Activated CD4-positive, alpha-beta T cell treated with anti-CD3 and anti-CD28 coated beads for 48 hours (primary cell): ENCODE measurements at places on chromosomes 3 and 15.

GRCh38 chr15:73464602-73465001, 21.6 kb downstream of the REC114 start:
- DNase-seq = no peak

- DNase-seq = no peak
Observed at GRCh38 chr15:72136170-72137051, 18.2 kb downstream of the SENP8 start.

DNA sequence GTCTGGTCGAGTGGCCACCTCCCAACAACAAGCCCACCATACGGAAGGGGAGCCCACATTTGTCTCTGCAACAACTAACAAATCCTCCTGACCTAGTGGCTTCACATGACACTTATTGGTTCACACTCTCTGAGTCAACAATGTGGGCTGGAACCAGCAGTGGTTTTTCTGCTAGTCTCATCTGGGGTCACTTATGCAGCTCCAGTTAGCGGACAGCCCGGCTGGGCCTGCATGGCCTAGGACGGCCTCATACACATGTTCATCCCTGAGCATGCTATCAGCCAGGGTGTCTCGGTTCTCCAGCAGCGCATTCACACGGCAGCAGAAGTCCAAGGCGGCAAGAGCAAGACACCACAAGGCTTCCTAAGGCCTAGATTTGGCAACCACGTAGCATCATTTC, 281.7 kb downstream of the XXYLT1 start:
- DNase-seq = no peak

- no peak for DNase-seq
Observed at GRCh38 chr15:62164014-62164395, 1.1 kb downstream of the C2CD4B start.

GRCh38 chr3:171049861-171050444, 23.4 kb upstream of the SLC2A2 start:
- peak; percentile 61 for DNase-seq

- no peak for DNase-seq
Observed at GRCh38 chr15:101250873-101251829, 697 bp downstream of the CHSY1 start.

DNA sequence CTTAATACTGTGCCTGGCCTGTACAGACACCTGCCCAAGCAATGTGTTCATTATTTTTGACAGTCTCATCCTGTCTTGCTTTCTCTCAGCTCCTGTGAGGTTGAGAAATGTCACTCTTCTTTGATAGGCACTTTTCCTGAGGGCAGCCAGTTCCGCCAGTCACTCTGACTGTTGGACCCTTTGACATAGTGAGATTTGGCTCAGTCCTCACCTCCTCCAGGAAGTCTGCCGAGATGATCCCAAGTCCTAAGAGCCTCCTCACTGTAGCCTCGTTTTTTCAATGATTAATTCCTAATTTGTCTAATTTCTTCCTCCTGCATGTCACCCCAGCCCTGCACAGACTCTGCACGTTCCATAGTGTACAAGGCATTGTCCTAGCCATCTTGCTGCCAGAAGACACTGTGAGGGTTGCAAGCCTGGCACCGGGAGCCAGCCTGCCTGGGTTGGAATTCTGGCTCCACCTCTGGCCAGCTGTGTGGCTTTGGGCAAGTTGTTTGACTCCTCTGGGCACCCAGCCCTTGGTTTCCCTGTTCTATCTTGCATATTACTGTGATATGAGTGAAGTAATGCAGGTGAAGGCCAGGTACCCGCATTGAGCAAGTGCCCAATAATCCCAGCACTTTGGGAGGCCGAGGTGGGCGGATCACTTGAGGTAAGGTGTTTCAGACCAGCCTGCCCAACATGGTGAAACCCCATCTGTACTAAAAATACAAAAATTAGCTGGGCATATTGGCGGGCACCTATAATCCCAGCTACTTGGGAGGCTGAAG, 24.3 kb downstream of the RPLP1 start:
- DNase-seq = no peak

DNA sequence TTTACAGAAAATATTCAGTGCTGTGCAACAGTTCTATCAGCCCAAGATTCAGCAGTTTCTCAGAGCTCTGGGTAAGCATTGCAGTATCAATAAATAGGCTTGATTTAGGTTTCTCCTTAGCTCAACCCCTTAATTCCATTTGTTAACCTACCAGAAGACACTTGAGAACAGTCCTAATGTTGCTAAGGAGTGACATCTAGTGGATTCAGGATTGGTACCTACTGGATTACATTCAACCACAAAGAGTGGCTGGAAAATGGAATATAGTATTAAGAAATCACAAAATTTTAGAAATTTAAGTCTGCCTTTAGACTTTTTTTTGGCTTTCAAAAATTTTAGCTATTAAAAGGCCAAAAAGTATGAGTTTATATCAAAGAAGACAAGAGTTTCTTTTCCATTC, 34.7 kb downstream of the POLG start:
- no peak for DNase-seq

DNA sequence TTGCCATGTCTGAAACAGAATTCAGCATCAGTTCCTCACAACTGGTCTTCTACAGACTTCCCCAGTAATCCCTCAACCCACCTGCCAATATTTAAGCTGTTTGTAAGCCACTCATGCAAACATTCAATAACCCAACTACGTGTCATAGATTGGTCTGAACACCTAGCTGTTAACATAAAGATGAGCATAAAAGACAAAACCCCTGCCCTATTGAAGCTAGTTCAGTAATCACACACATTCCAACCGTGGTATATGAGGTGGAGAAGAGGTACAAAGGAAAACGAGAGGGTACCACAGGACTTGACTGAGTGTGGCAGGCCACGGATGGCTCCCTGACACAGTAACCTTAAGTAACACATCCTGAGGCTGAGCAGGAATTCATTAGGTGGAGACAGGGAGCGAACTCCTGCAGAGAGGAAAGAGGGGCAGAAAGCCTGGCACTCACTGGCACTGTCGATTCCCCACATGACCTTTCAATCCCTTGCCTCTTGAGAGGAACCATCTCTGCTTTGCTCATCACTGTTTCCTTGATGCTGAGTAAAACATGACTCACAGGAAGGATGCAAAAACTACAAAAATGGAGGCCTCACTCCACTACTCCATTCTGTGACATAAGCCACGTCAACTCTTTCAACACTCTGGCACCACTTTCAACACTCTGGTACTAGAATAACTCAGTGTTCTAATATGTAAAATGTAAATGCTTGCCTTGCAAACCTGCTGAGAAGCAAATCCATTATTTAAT, 31.3 kb downstream of the RPN1 start:
- peak; percentile 40 for DNase-seq

- no peak for DNase-seq
Observed at GRCh38 chr3:177579419-177579818, 382.1 kb upstream of the TBL1XR1 start.

GRCh38 chr3:37793889-37794591, 67.6 kb upstream of the CTDSPL start:
- no peak for DNase-seq

DNA sequence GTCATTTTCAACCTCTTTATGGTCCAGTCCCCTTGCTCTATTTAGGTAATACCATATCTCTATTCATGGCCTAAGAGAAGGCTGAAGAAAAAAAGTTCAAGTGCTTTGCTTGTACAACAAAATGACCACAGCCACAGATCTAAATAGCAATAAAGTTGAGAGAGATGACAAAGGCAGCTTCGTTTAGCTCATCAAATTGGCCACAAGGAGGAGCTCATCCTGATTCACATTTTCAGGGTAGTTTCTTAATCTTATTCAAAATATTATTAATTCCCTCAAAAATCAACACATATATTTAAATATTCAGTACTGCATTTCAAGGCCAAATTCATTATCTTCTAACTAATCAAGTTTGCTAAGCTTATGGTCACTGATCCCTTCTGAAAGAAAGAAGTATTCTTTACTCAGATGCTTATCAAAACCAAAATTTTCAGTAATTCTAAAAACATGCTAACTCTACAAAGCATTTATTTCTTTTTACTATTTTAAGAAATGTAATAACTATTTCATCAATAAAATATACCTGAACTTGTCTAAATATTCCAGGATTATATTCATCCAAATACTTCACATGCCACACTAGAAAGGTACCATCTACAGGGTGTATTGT, 85.5 kb downstream of the DMXL2 start:
- DNase-seq = no peak

DNA sequence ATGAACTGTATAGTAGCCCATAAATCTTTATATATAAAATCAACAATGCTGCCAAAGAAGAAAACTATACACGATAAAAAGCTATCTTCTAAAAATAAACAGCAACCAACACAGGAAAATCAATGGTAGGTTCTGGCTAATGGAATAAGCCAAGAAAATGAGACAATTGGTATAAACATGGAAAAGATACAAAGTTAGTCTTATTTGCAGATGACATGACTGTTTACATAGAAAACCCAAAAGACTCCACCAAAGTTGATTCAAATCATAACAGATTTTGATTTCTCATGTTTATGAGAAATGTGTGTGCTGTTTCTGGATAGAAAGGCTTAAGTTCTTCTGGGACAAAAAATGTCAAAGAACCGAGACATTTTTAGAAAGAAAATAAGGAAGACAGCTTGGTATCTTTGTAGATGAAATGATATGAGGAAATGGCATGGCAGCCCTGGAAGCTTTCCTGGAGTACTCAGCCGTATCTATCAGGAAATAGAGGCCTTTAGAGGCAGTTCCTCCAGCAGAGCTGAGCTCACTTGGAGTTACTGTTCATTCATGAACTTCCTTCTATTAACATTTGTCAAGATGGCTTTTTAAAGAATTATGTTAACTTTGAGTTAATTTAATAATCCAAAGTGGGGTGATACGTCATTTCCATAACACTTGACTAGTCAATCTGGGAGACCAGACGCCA, 36.7 kb upstream of the VILL start:
- DNase-seq = no peak

- DNase-seq = no peak
Observed at GRCh38 chr15:27958911-27959578, 140.1 kb downstream of the OCA2 start.

GRCh38 chr3:187264021-187264420, 27.5 kb downstream of the MASP1 start:
- DNase-seq = no peak

GRCh38 chr15:96343113-96344059, 12.9 kb downstream of the NR2F2 start:
- no peak for DNase-seq

DNA sequence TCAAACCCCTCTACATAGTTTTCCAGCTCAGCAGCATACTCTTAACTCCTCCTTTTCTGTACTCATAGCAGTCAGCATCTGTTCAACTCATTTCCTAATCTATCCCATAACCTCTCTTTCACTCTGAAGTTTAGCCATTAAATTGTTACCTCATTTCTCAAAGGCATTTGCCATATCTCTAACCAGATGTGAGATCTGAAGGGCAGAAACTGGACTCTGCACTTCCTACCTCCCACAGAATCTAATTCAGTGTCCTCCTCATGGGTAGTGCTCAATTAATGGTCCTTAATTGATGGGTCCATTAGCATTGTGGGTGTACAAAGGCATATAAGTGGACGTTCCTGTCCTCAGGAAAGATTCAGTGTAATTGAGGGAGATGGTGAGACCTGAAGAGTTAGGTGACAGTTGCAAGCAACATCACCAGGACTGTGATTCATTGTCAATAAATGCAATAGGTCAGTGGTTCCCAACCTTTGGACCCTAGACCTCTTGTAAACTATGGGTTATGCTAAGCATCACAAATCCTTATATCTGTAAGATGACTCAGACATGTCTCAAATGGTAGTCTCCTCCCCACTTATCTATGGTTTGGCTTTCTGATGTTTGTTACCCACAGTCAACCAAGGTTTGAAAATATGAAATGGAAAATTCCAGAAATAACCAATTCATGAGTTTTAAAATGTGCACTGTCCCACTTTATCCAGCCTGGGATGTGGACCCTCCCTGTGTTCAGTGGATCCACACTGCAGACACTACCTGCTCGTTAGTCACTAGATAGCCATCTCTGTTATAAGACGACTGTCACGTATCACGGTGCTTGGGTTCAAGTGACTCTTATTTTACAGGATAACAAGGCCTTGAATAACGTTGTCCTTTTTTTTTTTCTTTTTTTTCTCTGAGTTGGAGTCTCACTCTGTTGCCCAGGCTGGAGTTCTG, 25.0 kb upstream of the UACA start:
- DNase-seq = no peak

DNA sequence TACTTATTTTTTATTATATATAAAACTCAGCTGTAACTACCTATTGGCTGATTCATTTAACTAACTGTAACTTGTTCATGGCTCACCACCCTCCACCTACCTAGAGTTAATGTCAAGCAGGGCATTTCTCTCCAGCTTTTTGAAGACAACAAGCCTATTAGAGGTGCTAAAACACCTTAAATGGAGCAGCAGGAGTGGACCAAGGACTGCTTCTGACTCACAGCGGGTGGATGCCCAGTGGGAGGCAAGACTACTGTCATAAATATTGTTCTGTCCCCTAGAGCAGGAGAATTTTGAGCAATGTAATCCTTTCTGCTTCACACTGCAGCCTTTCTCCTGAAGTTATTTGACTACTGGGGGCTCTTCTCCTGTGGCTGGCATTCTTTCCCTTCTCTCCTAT, 146.9 kb downstream of the CLSTN2 start:
- no peak for DNase-seq
